Posterior cingulate gyrus (tissue), 11 donors: ENCODE measurements at places on chromosomes 3 and 15.

- no peak for DNase-seq
Observed at GRCh38 chr3:68988740-68989139, 24.7 kb downstream of the EOGT start.

GRCh38 chr3:53238051-53238850 lies 17.6 kb downstream of the TKT start:
- no peak for DNase-seq

DNA sequence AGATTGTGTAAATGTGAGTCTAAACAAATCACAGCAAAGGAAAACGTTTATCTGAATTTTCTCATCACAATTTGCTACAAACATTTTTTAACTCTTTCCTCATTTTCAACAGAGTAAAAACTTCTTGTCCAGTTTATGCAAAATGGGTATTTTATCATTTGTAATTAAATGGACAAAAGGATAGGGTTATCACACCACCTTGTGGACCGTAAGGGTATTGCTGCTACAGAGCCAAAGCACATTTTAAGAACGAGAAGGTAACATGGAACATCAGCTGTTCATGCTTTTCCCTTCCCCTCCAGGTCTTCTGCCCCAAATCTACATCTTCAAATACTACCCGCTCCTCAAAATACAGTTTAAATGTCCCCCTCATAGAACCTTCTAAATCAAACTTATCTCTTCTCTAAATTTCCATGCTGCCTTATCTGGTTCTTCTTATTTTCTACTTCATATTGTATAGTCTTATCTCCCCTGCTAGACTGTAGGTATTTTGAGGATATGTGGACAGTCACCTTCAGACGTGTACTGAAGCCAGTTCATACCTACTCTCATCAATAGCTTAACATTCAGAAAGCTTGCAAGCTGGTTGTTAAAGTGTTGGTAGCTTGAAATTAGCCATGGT lies 12.8 kb upstream of the SETMAR start:
- peak; percentile 59 for DNase-seq

GRCh38 chr3:158802409-158803268 lies 785 bp downstream of the MFSD1 start:
- DNase-seq: no peak
